Activated CD4-positive, alpha-beta T cell treated with anti-CD3 and anti-CD28 coated beads, Interleukin-2, amount 10 ng/mL, durations not matched to agents 24 days and 14 days (primary cell): ENCODE measurements at places on chromosomes 2 and 18. TPM values are rescaled to one million over a fixed set of nuclear protein-coding genes. Genes with fewer than 3 reads are reported as not detected.
A peak's percentile ranks its signal among the peaks of the same experiment; 100 is the strongest.

ANKRD30B gene
- total RNA-seq: not detected in 2 replicates

PROKR1 gene
- total RNA-seq: not detected in 2 replicates

- H3K4me1 ChIP-seq: no peaks in the 10 kb centered on the region
- H3K27me3 ChIP-seq: no peaks in the 10 kb centered on the region
- no peak overlapping the region for H3K4me3 ChIP-seq
- no peak for DNase-seq
These were observed 169.4 kb downstream of the FSHR start for GRCh38 chr2:48984922-48985321.

- no peaks in the 10 kb centered on the region for H3K27me3 ChIP-seq
- H3K27ac ChIP-seq: no peak overlapping the region
- DNase-seq: no peak
- peaks cover 10% of the 10 kb centered on the region for H3K36me3 ChIP-seq
These were observed 6.3 kb downstream of the ZNF2 start for GRCh38 chr2:95171902-95172301.

DNA sequence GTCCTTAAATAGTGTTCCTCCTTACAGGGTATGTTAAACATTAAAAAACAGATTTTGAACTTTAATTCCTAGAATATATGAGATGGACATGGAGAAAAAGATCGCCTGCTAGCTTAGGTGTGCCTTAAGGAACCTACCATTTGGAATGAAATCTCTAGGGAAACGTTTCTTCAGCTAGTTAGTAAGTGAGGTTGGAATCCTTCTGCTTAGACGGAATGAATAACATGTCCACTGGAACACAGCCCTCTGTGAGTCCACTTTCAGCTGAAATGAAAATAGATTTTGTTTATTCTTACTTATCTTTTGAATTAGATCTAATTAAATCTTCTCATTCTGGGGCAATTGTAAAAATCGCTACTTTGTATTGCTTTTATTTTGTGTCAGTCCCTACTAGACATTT is 28.4 kb downstream of the NAB1 start:
- DNase-seq: no peak
- H3K36me3 ChIP-seq: peaks cover 45% of the 10 kb centered on the region
- H3K27ac ChIP-seq: peak overlapping the region; percentile 34

DNA sequence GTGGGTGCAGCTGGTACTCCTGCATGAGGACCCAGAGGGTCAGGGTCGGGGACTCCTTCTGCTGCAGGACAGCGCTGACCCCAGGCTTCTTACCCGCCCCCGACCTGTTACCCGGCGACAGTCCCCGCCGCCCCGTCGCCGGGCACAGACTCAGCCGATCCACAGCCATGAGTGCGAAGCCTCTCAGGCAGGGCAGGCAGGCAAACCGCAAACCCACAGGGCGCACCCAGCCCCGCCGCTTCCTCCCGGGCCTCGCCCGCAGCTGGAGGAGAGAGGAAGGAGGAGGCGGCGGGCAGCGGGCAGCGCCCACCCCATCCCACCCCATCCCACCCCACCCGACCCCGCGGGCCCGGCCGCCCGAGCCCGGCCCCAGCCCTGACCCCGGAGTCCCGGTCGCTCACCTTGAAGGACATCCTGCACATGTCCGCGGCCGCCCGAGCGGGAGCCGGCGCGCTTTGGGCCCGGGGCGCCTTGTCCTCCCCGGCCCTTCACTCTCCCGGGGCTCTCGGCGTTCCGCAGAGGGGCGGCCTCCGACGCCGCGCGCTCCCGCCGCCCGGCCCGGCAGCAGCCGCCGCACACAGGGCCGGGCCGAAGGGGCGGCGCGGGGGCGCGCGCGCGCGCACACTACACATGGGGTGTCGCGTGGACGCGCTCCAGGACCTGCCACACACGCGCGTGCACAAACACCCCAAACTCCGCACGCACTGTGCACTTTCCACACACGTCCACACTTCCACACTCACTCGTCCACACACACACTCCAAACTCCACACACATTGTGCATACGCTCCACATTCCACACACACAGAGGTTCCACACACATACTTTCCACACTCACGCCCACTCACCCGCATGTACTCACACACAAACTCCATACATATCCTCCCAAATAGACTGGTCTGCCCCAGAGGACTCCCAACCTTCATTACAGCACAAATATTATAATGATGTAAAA is at the start of gene ANKRD29:
Gene ANKRD29, minus strand, starts transcription at position 603 of the 955 bp plus-strand sequence. Its CDS starts 181 bp downstream, at position 422.
- DNase-seq: peak; percentile 88
- H3K4me1 ChIP-seq: peaks cover 19% of the 10 kb centered on the region

GRCh38 chr2:75055820-75056675 is 97.6 kb downstream of the POLE4 start:
- no peaks in the 10 kb centered on the region for H3K4me1 ChIP-seq
- H3K27ac ChIP-seq: no peak overlapping the region
- peaks cover 7% of the 10 kb centered on the region for H3K27me3 ChIP-seq

DNA sequence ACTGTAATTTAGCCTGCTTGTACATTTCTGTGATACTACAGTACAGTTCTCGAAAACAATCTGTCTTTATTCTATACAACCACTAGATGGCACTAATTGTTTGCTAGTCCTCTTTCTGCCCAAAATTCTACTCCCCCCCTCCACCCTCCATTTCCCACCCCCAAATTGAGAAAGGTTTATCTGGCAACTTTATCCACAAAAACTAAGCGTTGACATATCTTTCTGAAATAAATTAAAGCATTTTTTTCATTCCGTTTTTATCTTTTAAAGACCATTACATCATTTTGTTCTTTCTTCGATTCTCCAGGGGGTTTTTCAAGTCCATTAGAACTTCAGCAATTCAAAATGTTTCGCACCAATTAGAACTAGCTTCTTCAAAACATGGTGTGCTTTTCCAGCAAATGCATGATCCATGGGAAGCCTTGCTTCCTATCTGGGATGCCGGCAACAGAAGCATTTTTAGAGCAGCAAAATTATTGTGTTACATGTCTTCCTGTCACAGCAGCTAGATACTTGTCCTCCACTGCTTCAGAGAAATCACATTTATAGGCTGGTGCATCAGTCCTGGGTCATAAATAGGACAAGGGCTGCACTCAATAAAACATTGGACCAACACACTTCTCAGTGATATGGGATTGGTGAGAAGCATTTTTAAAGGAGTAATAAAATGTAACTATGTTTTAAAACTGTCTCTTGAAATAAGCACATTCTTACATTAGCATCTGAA is 241.3 kb downstream of the PAX3 start:
- DNase-seq: no peak
- H3K36me3 ChIP-seq: no peaks in the 10 kb centered on the region
- H3K27ac ChIP-seq: no peak overlapping the region
- H3K4me1 ChIP-seq: no peaks in the 10 kb centered on the region
- no peak overlapping the region for H3K4me3 ChIP-seq

DNA sequence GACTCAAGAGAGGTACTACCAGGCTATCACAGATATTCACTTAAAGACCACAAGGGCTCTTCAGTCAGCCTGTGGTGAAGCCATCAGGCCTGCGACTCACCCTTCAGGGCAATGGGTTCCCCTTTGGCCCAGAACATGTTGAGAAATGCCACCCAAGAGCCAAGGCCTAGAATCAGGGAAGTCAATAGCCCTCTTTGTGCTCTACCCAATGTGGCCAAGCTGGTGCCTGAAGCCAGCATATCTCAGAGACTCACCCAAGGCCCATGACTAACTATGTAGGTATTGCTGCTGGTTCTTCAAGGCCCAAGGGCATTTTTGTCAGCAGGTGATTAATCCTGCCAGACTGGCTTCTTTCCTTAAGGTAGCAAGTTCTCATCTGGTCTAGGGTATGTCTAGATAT is 338.9 kb upstream of the SETBP1 start:
- no peaks in the 10 kb centered on the region for H3K36me3 ChIP-seq
- no peaks in the 10 kb centered on the region for H3K4me1 ChIP-seq
- H3K27me3 ChIP-seq: no peaks in the 10 kb centered on the region
- H3K4me3 ChIP-seq: no peak overlapping the region

GRCh38 chr2:7867867-7868266 is 814.0 kb upstream of the ID2 start:
- peaks cover 1% of the 10 kb centered on the region for H3K4me1 ChIP-seq
- H3K27ac ChIP-seq: no peak overlapping the region
- no peaks in the 10 kb centered on the region for H3K27me3 ChIP-seq
- H3K36me3 ChIP-seq: no peaks in the 10 kb centered on the region
- H3K4me3 ChIP-seq: no peak overlapping the region
- peak; percentile 69 for DNase-seq

DNA sequence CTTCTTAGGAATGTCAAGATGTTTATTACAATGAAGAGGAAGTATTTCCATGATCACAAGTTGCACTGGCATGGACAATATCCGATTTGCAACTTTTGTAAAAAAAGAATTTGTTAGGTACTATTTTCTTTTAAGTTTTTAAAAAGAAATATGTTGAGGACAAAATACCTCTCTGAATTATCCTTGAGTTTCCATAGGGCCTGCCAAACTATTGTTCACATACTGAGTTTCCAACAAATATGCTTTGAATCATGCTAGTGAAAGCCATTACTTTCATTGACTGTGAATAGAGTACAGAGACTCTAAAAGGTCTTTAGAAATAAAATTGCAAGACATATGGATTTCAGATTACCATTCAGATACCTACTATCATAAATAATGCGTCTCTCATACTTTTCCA is 566.1 kb downstream of the TMEM182 start:
- H3K4me3 ChIP-seq: no peak overlapping the region
- no peaks in the 10 kb centered on the region for H3K27me3 ChIP-seq
- H3K27ac ChIP-seq: no peak overlapping the region
- no peaks in the 10 kb centered on the region for H3K4me1 ChIP-seq
- no peaks in the 10 kb centered on the region for H3K36me3 ChIP-seq

DNA sequence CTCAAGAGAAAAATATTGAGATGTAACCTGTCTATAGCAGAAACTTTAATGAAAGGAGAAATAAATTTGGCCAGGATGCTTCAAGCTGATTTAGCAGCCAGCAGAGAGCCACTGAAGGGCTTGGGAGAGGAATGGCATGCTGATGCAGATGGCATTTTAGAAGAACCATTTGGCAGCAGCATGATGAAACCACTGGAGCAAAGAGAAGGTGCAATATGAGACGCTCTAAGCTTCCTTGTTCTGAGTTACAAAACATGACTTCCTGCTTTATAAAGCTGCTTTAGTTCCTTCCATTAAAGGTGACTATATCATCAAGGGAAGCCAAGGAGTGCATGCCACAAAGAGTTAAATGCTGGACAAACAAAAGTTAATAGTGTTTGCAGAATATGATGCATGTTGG is 189.7 kb downstream of the PID1 start:
- no peak for DNase-seq
- H3K27ac ChIP-seq: no peak overlapping the region
- H3K4me3 ChIP-seq: no peak overlapping the region

GRCh38 chr2:125901278-125901677 is 754.7 kb upstream of the GYPC start:
- no peaks in the 10 kb centered on the region for H3K27me3 ChIP-seq
- no peak overlapping the region for H3K27ac ChIP-seq
- no peaks in the 10 kb centered on the region for H3K36me3 ChIP-seq
- no peak overlapping the region for H3K4me3 ChIP-seq
- no peak for DNase-seq

DNA sequence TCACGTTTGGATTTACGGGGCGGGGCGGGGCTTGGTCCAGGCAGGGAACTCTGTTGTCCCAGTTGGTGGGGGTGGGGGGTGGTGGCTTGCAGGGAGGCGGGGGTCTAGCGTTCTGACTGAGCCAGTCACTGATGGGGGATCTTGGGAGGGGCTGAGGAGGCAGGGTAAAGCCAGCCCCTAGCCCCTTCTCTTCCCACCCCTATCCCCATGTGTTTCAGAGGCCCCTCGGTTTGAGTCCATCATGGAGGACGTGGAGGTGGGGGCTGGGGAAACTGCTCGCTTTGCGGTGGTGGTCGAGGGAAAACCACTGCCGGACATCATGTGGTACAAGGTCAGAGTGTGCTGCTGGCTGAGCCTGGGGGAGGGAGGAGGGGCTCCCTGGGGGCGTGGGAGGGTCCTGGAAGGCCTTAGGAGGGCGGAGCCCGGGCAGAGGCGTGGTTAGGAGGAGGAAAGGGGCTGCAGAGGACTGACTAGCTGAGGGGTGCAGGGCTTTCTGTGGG is 22.0 kb upstream of the GMPPA start:
- no peaks in the 10 kb centered on the region for H3K4me1 ChIP-seq
- H3K27me3 ChIP-seq: peaks cover 3% of the 10 kb centered on the region
- no peaks in the 10 kb centered on the region for H3K36me3 ChIP-seq
- H3K27ac ChIP-seq: no peak overlapping the region
- no peak overlapping the region for H3K4me3 ChIP-seq
- DNase-seq: no peak

DNA sequence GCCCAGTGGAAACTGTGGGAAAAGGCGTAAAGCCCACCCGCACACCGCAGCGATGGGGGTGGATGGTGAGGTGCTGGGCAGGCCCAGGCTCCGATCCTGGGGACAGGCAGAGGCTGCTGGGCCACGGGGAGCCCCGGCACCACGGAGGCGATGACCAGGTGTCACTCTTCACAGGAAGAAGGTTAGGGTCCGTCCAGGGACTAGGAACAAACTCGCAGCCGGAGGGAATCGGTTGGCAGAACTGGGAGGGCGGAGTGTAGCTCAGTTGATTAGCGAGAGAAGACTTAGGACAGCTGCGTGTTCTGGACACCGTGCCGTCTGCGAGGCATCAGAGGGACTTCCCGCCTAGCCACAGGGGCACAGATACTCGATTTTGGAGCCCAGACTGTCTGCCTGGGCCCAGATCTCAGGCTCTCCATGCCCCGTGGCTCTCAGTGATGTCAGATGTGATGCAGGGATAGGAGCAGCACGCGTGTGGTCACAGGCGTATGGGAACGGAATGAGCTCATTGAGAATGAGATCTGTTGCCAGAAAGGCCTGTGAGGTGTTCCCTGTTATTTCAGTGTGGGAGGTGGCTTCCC is 16.1 kb upstream of the ALLC start:
- no peak overlapping the region for H3K27ac ChIP-seq
- no peaks in the 10 kb centered on the region for H3K27me3 ChIP-seq
- no peak overlapping the region for H3K4me3 ChIP-seq
- no peaks in the 10 kb centered on the region for H3K4me1 ChIP-seq
